Activated CD4-positive, alpha-beta T cell treated with anti-CD3 and anti-CD28 coated beads, Interleukin-2, Interleukin-4, amounts not matched to agents 100 ng/mL and 50 ng/mL, durations not matched to agents 16 hours and 8 hours (primary cell): ENCODE measurements at places on chromosomes 5 and 9.
A peak's percentile ranks its signal among the peaks of the same experiment; 100 is the strongest.

GRCh38 chr5:170292179-170293104 is 5.1 kb downstream of the LCP2 start:
- DNase-seq = no peak

GRCh38 chr9:129946246-129946995 is 96.6 kb downstream of the FNBP1 start:
- no peak for DNase-seq

- DNase-seq = no peak
These were observed 140.9 kb downstream of the SYK start for GRCh38 chr9:90942555-90942954.

- DNase-seq = no peak
These were observed 462.5 kb upstream of the TYRP1 start for GRCh38 chr9:12230708-12231107.

DNA sequence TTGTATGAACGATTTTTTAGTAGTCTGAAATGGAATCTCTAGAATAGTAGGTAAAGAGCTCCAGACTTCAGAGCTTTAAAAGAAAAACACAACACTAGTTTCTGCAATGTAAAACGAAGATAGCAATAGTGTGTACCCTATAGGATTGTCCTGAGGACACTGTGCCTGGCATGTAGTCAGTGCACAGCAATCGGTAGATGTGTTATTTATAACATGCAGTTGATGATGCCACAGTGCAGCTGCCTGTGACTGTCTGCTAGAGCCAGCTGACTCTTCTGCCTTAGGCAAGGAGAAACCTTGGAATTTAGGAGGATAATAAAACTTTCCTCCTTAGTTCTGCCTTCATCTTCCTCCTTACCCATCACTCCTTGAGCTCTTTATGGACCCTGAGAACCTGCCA is 27.7 kb upstream of the TMOD1 start:
- no peak for DNase-seq

- no peak for DNase-seq
These were observed 45.3 kb downstream of the ERBIN start for GRCh38 chr5:65971643-65972042.

DNA sequence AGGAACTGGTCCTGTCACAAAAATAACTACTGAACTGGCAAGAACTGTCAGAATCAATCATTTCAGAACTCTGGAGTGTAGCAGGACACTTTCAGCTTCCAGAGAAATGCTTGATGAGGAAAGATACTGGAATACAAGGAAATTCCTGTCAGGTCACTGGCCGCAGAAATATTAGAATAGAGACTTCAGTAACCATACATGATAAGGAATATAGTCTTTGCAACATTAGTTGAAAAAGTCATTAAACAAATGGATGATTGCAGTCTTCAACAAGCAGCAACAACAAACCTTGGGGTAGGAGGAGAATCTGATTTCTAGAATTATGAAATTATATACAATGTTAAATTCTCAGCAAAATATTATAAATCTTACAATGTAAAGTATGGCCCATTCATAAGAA is 88.2 kb downstream of the CCDC192 start:
- DNase-seq = no peak

DNA sequence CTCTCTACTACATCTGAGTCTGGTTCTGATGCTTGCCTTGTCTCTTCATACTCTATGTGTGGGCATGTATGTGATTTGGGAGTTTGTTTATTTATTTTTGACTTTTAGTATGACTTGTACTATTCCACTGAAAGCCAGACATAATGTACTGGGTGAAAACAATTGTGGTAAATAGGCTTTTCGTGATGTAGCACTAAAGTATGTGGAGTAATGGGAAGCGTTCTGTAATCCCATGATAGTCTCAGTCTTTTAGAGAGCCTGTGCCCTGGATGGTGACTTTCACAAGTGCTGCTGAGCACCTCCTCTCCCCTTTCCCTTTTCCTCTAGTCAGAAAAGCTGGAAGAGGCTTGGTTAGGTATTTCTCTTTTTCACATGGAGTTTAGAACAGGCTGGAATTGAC is 85.8 kb upstream of the S1PR3 start:
- no peak for DNase-seq

- DNase-seq = no peak
These were observed 100.4 kb upstream of the CLINT1 start for GRCh38 chr5:157959370-157959769.

DNA sequence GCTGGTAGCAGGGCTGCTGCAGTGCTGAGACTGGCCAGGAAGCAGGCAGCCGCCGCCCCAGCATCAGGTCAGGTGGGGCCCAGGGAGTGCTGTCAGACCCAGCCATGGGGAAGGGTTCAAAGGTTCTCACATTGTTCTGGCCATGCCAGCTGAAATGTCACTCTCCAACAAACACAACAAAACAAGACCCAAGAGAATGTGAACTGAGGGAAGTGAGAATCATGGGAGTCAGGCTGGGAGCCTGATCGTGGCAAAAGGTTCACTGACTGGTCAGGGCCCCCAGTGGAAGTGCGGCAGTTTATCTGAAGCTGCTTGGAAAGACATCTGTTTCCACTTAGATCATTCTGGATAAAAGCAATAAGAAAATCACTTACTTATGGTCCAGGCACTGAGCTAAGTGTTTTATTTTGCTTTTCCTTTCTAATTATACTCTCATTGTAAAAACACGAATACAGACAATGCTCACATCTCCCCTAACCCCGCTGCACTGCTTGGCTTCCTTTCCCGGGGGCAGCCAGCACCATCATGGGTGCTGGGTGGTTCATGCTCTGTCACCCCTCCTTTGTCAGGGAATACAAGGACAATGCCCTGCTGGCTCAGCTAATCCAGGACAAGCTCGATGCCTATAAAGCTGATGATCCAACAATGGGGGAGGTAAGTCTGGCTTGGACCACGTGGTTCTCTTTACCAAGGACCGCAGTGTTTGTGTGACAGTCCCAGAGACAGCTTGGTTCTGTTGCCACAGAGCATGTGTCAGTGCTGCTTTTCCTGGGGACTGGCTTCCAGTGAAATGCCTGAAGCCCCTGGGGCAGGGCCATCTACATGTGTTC is 41.9 kb upstream of the CFAP157 start:
- no peak for DNase-seq

- no peak for DNase-seq
These were observed 1.4 kb downstream of the BARX1 start for GRCh38 chr9:93953496-93954433.

DNA sequence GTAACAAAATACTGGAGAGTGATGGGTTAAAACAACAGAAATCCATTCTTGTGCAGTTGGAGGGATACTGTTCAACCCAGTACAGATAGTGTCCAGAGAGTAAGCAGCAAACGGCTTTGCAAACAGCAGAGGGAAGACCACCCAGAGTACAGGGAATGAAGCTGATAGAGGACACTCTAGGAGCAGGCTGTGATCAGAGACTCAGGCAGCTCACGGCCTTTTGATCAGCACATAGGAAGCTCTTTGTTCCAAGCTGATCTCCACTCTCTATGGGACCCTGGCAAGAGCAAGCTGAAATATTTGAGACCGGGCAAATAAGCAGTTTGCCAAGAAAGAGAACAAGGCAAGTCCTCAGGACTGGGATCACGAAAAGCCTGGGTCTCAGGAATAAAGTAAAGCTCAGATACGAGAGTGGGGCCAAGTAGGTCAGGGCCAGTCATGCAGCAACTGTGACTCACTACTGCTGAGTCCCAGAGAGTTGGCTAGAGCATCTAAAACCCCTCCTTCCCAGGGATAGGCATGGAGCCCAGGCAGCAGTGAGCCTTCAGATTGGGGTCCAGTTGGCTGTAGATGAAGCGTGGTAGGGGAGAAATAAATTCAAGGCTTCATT is 52.4 kb downstream of the MELK start:
- no peak for DNase-seq

DNA sequence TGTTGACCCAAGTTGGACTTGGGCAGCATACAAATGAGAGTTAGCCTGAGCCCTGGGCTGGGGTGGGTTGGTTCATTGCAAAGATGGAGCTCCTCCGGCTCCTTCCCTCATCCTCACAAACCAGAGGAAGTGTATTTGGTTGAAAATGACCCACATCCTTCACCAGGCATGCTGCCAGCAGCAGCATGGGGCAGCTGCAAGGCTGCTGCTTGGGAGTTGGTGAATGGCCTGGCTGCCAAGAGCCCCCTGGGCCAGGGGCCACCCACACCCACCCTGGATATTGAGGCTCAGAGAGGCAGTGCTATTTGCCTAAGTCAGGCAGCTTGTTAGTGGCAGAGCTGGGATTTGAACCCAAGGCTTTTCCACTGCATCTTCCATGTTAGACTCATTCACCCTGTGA is 29.5 kb downstream of the PPARGC1B start:
- DNase-seq = no peak

- no peak for DNase-seq
These were observed 112.2 kb downstream of the MCTP1 start for GRCh38 chr5:95172659-95173058.

DNA sequence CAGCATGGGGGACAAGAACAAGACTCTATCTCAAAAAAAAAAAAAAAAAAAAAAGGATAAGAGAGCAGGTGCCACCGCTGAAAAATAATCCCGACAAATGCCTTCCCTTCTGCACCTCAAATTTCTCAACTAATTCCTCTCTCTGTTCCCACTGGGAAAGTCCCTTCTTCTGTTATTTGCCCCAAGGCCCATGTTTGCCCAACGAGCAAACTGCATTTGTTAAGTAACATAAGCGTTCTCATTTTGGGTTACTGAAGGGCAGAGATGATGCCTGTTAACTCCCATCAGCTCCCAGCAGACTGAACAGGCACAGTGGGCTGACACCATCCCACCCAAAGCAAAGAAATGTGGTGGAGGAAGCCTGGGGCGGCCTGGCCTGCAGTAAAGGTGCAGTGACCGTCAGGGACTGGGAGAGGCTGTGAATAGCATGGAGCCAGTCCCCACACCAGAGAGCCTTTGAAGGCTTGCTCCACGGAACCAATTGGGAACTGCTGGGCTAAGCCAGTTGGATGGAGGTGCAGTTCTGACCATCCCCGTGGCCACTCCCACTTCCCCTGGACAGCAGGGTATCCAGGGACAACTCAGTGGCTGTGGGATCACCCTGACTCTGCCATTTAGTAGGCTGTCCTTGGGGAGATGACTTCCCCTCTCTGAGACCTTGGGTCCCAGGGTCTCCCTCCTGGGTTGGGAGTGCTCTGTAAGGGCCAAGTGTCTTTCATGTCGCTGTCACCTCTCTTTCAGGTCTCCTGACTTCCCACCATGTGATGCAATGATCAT is 149.7 kb upstream of the IER5L start:
- DNase-seq = no peak

DNA sequence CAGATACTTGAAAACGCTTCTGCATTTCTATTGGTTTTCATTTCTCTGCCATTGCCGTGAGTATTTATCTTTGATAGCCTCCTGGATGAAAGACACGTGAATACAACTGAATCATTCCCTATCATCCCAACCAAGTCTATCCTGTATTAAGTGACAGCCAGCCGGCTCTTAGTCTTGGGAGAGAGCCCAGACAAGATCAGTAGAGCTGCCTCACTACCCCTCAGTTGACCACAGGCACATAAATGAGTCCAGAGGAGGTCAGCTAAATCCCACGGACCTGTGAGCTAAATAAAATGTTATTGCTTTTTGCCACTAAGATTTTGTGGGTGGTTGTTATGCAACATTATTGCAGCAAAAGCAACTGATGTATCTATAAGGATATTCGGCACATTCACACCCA is 639.0 kb upstream of the ACO1 start:
- no peak for DNase-seq

- no peak for DNase-seq
These were observed 601 bp downstream of the ERGIC1 start for GRCh38 chr5:172834415-172835289.

GRCh38 chr9:5947912-5948311 is 57.2 kb downstream of the MLANA start:
- DNase-seq = no peak

- peak; percentile 73 for DNase-seq
These were observed 9.1 kb upstream of the RFK start for GRCh38 chr9:76403352-76403751.

DNA sequence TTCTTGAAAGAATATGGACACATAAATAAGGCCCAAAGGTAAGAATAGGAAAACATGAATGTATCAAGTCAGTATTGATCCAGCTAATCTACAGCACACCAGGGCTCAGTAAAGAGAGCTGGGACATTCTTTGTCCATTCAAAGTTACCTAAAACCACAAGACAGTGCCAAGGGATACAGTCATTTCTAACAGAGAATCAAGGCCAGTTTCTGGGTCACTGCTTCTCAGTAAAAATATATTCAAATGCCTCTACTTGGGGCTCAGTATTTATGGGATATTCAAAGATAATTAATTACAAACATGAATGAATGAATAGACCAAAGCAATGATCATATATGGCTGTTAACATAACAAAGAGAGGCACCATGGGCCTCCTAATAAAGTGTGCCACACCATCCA is 34.9 kb downstream of the MTMR12 start:
- no peak for DNase-seq

- DNase-seq = no peak
These were observed 34.6 kb downstream of the TTC39B start for GRCh38 chr9:15272377-15272928.

DNA sequence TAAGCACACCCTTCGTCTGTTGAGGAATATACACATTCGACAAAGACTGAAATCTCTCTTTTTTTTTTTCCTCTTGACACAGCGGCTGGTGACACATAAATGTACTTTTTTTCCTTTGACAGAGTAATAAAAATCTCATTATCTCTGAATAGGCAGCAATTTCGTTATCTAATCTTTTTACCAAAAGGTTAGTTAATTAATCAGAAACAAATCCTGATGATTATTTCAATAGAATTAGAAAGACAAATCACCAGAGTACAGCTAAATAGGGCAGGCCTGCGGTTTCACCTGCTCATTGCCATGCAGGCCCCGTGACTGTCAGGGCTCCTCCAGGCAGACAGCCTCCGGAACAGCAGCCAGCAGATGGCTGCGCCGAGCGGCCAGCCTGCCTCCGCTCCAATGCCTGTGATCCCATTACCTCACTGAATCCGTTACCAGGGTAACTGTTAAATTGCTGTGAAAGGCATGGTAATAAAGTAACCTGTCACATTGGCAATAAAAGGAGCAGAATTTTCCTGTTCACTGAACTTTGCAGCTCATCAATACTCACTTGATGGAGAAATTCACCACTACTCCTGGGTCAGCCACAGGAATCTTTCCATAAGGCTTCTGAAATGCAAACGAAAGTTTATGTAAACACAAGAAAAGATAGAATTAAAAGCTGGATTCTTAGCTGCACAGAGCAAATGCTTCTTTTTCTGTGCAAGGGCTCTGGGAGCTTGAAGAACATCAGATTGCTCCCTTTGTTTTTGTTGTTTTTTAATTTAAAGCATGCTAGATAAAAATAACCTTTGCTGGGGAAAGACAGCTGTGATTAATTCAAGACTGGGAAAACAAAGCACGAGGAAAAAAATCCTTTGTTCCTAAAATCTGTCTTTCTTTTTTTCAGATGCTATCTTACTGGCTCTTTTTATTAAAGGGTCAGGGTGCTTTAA is 666.4 kb upstream of the ZNF608 start:
- DNase-seq = no peak

GRCh38 chr9:119044806-119045205 is 324.4 kb downstream of the BRINP1 start:
- no peak for DNase-seq
